Prostate gland (tissue), 2 donors: ENCODE measurements at places on chromosomes 7 and 10. TPM values are rescaled to one million over a fixed set of nuclear protein-coding genes. Genes with fewer than 3 reads are reported as not detected.

DNA sequence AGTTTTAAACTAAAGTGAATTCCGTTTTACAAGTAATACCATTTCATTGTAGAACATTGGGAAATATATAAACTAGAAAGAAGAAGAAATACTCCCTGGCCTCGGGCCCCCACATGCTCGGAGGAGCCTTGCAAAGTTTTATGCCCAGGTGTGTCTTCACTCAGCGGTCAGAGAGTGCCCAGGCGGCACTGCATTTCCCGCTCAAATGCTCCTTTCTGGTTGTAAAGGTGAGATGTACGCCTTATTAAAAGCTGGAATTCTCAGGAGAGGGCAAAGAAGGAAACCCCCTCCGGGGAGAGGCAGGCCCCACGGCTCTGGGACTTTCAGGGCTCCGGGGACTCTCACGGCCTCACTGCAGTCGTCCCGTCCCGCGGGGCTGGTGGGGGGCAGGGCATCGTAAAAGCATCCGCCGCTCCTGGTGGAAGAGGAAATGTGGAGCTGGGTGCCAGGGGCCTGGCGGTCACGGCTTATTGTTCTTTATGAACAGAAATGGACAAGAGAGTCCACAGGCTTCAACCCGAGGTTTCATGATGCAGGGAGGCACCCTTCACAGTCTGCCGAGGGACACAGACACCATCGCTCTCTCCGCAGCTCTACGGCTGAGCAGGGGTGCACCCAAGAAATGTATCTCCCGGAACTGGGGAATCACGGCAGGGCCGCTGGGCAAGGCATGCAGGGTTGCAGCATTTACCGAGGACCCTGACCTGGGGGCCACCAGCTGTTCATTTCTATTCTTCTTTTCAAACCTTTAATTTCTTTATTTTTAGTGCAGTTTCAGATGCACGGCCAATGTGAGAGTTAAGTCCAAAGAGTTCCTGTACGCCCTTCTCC is 47.7 kb upstream of the INPP5A start:
- H3K4me1 ChIP-seq, result no peaks in the 10 kb centered on the region
- H3K27me3 ChIP-seq, result no peaks in the 10 kb centered on the region
- DNase-seq, result no peak
- no peak overlapping the region for H3K27ac ChIP-seq
- H3K36me3 ChIP-seq, result no peaks in the 10 kb centered on the region
- no peak overlapping the region for H3K4me3 ChIP-seq

DNA sequence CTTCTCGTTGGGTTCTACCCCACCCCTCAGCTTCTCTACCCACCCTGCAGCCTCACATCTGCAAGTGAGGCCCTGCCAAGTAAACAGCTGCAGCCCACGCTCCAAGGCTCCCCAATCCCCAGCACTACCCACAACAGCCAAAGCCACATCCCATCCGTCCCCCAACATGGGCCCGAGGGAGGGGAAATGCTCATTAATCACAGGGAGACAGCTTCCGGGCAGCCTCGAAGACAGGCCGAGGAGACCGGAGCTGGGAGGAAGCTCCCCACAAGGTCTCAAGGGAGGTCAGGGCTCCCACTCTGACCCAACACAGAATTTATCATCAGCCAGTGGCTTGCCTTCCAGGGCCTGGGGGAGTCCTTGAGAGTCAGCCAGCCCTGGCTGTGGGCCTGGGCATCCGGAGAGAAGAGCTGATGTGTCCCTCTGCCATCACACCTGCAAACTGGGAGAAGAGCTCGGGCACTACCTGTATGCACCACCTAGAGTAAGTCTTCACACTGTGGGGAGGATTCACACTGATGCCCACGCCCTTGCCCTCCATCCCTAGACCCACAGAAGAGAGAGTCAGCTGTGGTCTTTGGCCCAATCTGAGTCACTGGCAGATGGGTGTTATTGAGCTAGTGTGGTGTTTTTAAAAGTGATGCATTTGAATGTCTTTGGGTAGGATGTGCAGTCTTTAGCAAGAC is 115.5 kb upstream of the ZMIZ1 start:
- no peaks in the 10 kb centered on the region for H3K36me3 ChIP-seq
- DNase-seq, result no peak
- no peak overlapping the region for H3K4me3 ChIP-seq

DNA sequence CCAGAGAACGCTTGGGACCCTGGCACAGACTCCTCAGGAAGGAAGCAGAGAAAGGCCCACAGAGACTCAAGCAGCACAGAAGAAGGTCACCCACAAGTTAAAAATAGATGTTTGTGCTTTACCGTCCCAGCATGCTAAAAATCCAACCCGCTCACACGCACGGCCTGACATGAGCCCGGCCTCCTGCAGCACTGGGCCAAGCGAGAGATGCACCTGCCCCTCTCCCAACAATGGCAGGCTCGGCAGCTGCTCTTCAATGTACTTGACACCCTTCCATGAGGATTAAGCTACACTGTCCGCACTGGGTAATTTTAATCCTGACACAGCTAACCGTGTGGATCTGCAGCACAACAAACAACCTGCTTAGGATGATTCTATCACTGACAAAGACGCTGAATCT is 9.3 kb downstream of the DIP2C start:
- DNase-seq, result no peak
- H3K4me1 ChIP-seq, result no peaks in the 10 kb centered on the region
- no peaks in the 10 kb centered on the region for H3K27me3 ChIP-seq
- no peak overlapping the region for H3K4me3 ChIP-seq
- no peak overlapping the region for H3K27ac ChIP-seq

GRCh38 chr7:26135076-26135475 is 16.9 kb upstream of the NFE2L3 start:
- H3K27me3 ChIP-seq, result no peaks in the 10 kb centered on the region
- no peak overlapping the region for H3K27ac ChIP-seq
- H3K4me1 ChIP-seq, result peaks cover 2% of the 10 kb centered on the region
- no peaks in the 10 kb centered on the region for H3K36me3 ChIP-seq
- no peak overlapping the region for H3K4me3 ChIP-seq

DNA sequence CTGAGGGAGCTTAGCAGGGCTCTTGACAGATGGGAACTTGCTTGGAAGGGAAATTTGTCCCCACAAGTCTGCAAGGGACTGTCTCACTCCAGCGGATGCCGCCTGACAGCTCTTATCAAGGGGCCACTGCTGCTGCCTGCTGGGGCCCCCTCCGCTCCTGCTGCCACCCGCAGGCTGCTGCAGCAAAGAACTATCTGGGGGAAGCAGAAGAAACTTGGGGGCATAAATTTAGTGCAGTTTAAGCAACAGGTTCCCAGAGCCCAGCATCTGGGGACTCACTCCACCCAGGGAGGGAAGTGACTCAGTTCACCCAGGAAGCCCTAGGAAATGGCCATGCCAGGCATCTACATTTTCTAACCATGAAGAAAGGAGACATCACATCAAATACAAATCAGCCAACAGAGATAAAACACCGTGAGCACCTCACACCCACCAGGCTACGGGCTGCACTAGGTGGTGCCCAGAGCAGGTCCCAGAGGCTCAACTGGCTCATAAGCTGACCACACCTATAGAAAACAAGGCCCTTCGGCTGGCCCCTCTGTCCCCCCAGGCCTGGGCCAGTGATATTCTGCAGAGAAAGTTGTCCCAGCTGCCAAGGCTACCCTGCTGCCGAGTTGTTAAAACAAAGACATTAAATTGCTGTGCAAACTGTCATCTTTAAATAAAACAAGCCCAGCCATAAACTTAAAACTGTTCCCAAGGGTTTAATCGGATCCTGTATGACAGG is 3.7 kb downstream of the RGS10 start:
- no peaks in the 10 kb centered on the region for H3K36me3 ChIP-seq
- H3K4me3 ChIP-seq, result no peak overlapping the region
- peak overlapping the region; percentile 73 for H3K27ac ChIP-seq
- no peaks in the 10 kb centered on the region for H3K27me3 ChIP-seq
- DNase-seq, result no peak

DNA sequence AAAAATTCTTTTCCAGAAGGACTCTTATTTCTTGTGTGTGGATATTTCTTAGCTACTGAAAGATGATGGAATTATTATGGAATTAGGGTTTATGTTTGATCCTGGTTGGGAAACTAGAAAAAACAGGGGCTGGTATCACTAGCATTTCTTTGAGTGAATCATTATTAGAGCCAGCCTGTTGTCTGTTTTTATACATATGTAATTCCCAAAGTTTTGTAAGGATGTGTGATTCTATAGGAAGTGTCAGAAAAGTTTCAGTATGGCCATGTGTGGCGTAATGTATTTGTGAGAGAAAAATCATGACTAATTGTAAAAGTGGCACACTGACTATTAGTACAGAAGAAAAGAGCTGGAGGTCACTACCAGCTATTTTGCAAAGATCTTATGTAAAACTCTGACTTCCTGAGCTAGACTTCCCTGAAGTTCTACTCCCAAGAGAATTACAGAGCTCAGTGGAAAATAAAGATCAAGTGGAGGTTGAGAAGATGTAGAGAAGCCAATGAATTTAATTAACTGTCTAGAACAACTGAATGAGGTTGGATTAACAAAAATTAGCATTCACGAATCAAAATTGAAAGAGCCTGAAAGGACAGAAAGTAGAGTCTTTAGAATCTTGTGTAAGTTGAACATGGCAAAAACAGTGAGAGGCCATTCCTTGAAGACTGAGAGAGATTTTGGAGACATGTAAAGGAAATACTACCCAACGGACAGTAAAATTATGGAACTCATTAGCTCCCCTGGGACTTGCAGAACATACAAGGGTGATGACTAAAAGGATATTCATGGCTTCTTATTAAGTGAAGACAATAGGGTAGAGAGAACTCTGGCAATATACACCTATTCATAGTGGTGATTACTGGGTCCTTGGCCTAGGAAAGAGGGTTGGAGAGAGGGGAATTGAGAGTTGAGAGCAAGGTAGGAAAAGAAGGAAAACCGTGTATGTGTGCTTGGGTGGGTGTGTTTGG is 12.5 kb downstream of the ZNF365 start:
- H3K27ac ChIP-seq, result no peak overlapping the region
- H3K36me3 ChIP-seq, result no peaks in the 10 kb centered on the region
- no peaks in the 10 kb centered on the region for H3K27me3 ChIP-seq
- no peaks in the 10 kb centered on the region for H3K4me1 ChIP-seq

DNA sequence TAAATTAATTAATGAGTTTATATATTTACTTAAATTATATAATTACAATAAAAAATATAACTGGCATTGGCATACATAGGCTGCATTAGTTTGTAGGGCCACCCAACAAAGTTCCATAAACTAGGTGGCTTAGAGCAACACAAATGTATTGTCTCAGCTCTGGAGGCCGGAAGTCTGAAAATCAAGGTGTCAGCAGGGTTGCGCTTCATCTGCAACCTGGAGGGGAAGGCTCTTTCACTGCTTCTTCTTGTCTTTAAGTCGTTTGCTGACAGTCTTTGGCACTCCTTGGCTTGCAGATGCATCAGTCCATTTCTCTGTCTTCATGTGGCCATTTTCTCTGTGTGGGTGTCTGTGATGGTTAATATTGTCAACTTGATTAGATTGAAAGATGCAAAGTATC is 6.1 kb upstream of the BLVRA start:
- no peak for DNase-seq
- no peaks in the 10 kb centered on the region for H3K36me3 ChIP-seq
- H3K4me3 ChIP-seq, result no peak overlapping the region
- no peaks in the 10 kb centered on the region for H3K27me3 ChIP-seq
- no peaks in the 10 kb centered on the region for H3K4me1 ChIP-seq

DNA sequence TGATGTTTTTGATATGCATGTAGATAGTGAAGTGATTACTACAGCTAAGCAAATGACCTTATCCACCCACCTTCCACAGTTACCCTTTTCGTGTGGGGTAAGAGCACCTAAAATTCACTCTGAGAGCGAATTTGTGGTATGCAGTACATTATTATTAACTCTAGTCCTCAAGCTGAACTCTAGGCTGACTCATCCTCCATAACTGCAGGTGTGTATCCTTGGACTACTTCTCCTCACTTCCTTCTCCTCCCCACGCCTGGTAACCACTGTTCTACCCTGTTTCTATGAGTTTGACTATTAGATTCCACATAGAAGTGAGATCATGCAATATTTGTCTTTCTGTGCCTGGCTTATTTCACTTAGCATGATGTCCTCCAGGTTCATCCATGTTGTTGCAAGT is 484.6 kb downstream of the GATA3 start:
- H3K4me3 ChIP-seq, result no peak overlapping the region
- H3K27ac ChIP-seq, result no peak overlapping the region
- no peak for DNase-seq
- H3K4me1 ChIP-seq, result no peaks in the 10 kb centered on the region
- H3K36me3 ChIP-seq, result no peaks in the 10 kb centered on the region
- H3K27me3 ChIP-seq, result no peaks in the 10 kb centered on the region

DNA sequence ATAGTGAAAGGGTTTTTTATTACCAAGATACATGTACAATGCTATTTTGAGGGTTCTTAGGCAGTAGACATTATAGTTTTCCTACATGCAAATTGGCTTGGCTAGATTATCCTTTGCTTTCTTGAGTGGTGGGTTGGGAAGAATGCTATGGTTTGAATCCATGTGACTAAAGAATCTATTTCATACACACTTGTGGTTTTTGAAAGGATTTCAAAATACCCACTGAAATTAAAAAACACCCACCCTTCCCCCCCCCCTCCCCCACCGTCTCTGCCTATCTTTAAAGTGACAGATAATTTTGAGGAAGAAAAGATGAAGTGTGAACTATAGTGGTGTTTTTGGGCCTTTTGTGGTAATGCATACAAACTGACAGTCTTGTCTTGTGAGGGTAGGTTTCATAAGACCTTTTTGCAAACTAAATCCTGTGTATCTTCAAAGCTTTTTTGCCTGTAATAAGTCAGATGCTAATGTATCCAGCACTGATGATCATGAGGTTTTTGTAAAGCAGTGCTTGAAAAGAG is 90.9 kb downstream of the TPST1 start:
- H3K27me3 ChIP-seq, result no peaks in the 10 kb centered on the region
- no peak overlapping the region for H3K4me3 ChIP-seq
- H3K36me3 ChIP-seq, result no peaks in the 10 kb centered on the region
- DNase-seq, result no peak
- no peak overlapping the region for H3K27ac ChIP-seq

- no peaks in the 10 kb centered on the region for H3K36me3 ChIP-seq
- H3K27ac ChIP-seq, result no peak overlapping the region
- H3K4me3 ChIP-seq, result no peak overlapping the region
- no peaks in the 10 kb centered on the region for H3K4me1 ChIP-seq
Measured at GRCh38 chr10:6729861-6730344, 149.8 kb upstream of the PRKCQ start.

DNA sequence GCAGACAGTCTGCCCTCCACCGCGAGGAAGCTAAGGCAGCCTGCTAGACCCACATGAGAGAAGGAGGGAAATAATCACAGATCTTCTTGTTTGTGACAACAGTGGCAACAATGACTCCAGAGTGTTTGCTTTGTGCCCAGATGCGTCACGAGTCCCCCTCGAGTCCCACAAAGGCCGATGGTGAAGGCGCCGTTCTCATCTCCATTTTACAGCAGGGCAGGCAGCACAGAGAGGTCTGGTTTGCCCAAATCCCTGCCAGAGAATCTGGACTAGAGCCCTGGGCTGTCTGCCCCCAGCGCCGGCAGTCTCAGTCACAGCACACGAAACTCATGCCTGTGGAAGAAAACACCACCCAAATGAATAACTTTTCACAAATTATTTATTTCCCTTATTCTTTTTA is 38.1 kb downstream of the KIAA1549 start:
- no peaks in the 10 kb centered on the region for H3K36me3 ChIP-seq
- no peak for DNase-seq
- H3K27ac ChIP-seq, result no peak overlapping the region
- no peaks in the 10 kb centered on the region for H3K27me3 ChIP-seq
- no peak overlapping the region for H3K4me3 ChIP-seq

The PIP gene
- 2.2 TPM for total RNA-seq

The ATOH7 gene
- not detected for total RNA-seq

The LMOD2 gene
- 4.6 TPM for total RNA-seq

The SHH gene
- total RNA-seq, result 1.2 TPM

The ZCWPW1 gene
- total RNA-seq, result 34.6 TPM

The LIPJ gene
- 0.09 TPM for total RNA-seq

The GJD4 gene
- not detected for total RNA-seq

The DKK1 gene
- total RNA-seq, result 10.2 TPM

The HTR7 gene
- 0.77 TPM for total RNA-seq
